ENCODE measurements at places on chromosomes 3 and 15.
A peak's percentile ranks its signal among the peaks of the same experiment; 100 is the strongest.

GRCh38 chr3:38479431-38480092, 16.6 kb upstream of the EXOG start:
- DNase-seq, result peak; percentile 68

DNA sequence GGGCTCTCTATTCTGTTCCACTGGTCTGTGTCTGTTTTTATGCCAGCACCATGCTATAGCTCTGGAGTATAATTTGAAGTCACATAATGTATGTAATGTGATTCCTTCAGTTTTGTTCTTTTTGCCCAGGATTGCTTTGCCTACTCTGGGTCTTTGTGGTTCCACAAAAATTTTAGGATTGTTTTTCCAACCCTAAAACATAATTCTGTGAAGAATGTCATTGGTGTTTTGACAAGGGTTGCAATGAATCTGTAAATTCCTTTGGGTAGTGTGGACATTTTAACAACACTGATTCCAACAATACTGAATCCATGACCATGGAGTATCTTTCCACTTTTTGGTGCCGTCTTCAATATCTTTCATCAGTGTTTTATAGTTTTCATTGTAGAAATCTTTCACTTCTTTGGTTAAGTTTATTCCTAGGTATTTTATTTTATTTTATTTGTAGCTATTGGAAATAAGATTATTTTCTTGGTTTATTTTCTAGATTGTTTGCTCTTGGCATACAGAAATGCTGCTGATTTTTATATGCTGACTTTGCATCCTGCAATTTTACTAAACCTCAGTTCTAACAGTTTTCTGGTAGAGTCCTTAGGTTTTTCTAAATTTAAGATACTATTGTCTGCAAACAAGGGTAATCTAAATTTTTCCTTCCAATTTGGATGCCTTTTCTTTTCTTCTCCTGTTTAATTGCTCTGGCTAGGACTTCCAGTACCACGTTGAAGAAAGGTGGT, 29.7 kb downstream of the TJP1 start:
- DNase-seq, result no peak

GRCh38 chr3:35383719-35384555, 255.4 kb upstream of the ARPP21 start:
- no peak for DNase-seq

DNA sequence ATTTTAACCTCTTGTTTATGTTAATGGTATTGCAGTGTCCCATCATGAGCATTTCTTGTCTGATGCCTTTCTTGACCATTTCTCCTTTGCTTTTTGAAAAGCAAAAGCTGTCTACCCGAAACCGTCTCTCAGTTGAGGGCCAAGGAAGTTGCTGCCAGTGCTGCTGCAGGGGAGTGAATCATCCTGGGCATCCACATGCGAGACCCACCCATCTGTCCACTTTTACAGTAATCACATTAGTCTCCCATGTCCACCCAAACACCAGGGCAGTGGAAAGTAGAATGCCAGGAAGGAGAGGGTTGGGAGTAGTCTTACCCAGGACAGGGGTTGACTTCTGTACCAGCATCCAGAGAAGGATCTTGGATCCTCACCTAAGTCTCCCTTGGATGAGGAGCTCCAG, 48.6 kb upstream of the TEX264 start:
- no peak for DNase-seq

GRCh38 chr15:31465083-31465955, 138.7 kb downstream of the KLF13 start:
- DNase-seq, result no peak

DNA sequence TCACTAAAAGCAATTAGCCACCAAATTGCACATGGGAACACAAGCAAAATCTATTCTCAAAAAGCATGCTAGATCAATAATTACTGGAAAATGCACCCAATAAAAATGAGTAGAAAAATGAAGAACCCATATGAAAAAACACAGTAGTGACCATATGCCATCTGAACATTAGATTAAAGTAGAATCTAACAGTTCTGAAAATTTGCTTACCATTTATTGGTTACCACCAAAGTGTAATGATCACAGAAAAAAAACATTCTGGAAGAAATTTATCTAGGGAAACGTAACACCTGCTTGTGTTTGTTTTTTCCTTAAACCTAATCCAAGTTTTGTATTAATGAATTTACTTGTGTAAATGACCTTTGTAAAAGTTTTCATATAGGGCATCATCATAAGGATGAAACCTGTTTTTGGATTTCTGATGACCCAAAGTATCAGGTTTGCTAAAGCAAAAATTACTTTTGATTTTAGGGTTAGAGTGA, 37.6 kb upstream of the AADAC start:
- DNase-seq, result no peak

DNA sequence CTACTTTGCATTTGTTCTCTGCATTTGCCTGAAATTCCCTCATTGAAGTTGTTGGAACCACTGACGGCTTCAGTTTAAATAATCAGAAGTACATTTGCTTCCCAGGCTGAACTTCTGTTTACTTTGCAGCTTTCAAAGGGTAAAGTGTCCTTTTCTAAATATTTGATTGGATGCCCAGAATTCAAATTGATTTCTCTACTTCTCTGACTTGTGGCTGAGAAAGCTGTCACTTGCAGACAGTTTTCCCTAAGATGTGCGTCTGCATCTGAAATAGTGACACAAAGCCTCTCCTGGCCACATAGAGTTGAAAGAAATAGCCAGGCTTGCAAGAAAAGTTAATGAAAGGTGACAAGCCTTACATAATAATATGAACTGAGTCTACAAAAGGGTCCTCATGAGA, 299.6 kb downstream of the THSD4 start:
- no peak for DNase-seq
